ENCODE measurements at places on chromosomes 1 and 21. TPM values are rescaled to one million over a fixed set of nuclear protein-coding genes. Genes with fewer than 3 reads are reported as not detected.

- DNase-seq: no peak
These were observed 1.9 kb downstream of the PLA2G2F start for GRCh38 chr1:20141001-20141400.

DNA sequence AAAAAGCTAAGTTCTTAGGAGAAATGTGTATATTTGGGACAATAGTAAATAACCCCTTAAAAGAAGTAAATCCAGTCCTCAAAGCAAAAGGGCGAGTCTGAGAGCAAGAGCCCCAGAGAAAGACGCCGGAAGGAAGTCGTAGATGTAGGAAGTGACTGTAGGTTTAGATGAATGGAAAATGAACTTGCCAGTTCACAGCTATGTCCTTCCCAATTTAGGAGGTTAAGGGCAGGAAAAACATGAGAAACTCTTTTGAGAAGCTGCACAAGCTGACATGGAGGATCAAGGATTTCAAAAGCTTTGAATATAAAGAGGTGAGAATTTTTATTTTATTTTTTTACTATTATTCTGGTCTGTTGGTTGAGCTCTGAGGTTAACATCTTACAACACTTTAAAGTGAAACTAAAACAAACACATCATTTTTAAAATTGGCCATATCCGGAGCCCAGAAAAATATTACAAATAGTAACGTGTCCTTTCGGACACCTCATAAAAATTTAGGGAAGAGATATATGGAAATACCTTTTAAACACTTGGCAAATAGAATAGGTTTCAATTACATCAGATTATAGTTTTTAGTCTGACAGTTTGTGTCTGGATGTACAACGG, 1178.6 kb downstream of the MRPL39 start:
- DNase-seq: no peak

Gene GUCA2A
- not detected for total RNA-seq

GRCh38 chr1:110242062-110242461, 31.9 kb downstream of the KCNC4 start:
- DNase-seq: no peak

GRCh38 chr1:36084497-36085115, 712 bp downstream of the TEKT2 start:
- DNase-seq: no peak

DNA sequence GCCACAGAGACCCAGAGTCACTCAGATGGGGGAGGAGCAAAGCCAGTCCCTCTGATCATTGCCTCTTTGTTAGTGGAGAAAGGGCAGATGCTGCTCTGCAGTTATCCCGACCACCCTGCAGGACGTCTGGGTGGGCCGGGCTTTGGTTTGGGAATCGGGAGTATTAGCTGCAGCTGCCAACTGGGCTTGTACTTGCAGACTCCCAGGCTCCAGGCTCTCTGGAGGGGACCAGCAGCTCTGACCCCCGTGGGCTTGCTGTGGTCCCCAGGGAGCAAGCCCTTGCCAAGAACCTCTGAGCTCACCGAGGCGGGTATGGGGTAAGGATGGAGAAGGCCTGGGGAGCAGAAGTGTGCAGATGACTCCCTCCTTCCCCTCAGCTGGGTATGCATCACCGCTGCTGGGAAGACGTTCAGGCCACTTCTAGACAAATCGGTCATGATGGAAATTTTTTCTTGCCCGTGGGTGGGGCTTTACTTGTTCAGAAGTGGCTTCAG, 21.6 kb downstream of the MAPKAPK2 start:
- no peak for DNase-seq

Data from endothelial cell of umbilical vein (primary cell).